Suppressor macrophage treated with lipopolysaccharide for 1 hour (primary cell): ENCODE measurements at places on chromosomes 4 and X.

DNA sequence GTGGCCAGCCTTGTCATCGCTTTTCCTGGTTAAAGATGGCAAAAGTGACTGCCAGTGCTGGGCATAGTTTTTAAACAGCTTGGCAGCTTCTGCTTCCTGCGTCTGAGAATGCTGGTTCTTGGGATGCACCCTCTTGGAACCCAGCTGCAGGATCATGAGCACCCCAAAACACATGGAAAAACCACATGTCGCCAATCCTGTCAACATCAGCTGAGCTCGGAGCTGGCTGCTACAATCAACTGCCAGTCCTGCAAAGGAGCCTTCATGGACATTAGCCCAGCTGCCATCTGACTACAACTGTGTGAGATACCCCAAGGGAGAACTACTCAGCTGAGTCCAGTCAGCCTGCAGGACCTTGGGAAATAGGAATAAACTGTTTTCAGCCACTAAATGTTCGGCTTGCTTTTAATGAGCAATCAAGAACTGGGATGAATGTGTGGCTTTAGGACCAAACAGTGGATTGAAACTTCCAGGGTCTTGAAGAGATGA is 31.0 kb downstream of the OSTC start:
- DNase-seq: no peak

- no peak for DNase-seq
Observed at GRCh38 chr4:54746218-54746617, 88.5 kb downstream of the KIT start.

GRCh38 chrX:45479835-45480422 is 279.3 kb upstream of the DIPK2B start:
- DNase-seq: no peak

GRCh38 chr4:111595456-111595855 is 549.8 kb upstream of the FAM241A start:
- no peak for DNase-seq

- DNase-seq: peak; percentile 61
Observed at GRCh38 chr4:107183155-107183774, 147.2 kb upstream of the DKK2 start.

DNA sequence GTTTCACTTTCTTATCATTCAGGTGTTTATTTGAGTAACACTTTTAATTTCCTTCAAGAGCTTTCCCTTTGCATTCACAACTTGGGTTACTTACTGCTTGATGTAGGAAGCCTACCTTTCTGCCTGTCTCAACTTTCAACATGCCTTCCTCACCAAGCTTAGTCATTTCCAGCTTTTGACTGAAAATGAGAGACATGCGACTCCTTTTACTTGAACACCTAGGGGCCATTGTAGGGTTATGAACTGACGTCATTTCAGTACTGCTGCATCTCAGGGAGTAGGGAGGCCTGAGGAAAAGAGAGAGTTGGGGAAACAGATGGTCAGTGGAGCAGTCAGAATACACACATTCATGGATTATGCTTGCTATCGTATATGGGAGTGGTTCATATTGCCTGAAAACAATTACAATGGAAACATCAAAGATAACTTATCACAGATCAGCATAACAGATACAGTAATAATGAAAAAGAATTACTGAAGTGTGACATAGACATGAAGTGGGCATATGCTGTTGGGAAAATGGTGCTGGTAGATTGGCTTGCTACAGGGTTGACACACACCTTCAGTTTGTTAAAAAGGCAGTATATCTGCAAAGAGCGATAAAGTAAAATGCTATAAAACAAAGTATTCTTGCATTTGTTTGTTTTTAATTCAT is 25.7 kb downstream of the USP53 start:
- DNase-seq: no peak

GRCh38 chr4:54741202-54741601 is 83.4 kb downstream of the KIT start:
- no peak for DNase-seq

DNA sequence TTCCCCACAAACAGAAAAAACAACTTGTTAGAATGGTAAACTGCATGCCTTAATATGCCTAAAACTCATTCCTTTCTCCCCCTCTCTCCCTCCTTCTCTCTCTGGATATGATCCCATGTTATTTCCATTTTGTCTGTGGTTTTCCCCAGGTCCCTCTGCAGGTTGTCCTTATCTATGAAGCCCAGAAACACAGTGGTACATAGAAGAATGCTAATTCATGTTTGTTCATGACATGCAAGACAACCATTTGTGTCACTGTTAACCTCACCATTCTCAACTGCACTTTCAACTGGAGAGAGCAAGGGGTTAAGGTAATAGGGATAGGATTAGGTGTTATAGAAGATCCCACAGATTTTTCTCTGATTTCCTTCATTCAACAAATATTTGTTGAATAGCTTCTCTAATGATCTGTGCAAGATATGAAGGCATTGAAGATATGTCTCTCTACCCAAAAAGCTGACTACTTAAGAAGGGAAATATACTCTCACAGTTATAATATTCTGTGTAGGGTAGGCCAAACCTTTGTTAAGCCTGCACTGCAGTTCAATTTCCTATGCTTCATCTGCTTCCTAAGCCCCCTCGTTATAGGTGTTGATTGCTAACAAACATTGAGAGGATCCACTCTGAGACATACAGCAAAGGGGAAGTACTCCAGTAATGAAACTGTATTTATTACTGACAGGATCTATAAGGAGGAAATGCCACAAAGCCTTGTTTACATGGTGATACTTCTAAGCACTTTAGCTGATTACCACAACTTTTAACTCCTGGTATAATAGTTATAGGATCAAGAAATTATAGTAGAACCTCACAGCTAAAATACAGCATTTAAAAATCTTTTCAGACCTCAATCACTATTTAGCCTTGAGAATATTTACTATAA is 96.1 kb downstream of the FRYL start:
- peak; percentile 43 for DNase-seq

DNA sequence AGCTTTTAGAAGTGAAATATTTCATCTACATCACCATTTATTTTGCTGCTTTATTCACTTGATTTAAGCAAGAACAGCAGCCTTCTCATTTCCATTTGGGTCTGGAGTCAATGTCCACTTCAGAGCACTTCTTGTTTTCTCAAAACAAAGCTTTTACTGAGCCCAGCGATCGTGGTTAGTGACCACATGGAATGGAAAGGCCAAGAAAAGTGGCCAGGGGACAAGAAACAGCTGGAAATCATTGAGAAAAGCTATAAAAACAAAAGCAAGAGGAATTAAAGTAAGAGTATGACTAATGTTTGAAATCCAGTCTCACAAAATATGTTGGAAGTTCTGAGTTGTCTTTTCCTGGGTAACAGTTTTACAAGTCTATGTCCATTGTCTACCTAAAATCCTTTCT is 328.4 kb upstream of the INTU start:
- DNase-seq: no peak

DNA sequence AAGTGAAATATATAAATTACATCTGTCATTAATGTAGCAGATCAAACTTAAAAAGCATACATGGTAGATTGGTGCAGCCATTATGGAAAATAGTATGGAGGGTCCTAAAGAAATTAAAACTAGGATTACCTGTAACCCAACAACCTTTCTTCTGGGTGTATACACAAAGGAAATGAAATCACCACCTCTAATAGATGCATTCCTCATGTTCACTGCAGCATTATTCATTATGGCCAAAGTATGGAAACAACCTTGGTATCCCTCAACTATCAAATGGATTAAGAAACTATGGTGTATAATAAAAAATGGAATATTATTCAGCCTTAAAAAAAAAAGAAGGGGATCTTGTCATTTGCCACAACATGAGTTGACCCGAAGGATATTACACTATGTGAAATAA is 13.7 kb downstream of the WDFY3 start:
- DNase-seq: no peak

- no peak for DNase-seq
Observed at GRCh38 chrX:140180585-140180984, 215.3 kb upstream of the CXorf66 start.

GRCh38 chrX:15567886-15568616 is 32.7 kb downstream of the ACE2 start:
- DNase-seq: no peak

DNA sequence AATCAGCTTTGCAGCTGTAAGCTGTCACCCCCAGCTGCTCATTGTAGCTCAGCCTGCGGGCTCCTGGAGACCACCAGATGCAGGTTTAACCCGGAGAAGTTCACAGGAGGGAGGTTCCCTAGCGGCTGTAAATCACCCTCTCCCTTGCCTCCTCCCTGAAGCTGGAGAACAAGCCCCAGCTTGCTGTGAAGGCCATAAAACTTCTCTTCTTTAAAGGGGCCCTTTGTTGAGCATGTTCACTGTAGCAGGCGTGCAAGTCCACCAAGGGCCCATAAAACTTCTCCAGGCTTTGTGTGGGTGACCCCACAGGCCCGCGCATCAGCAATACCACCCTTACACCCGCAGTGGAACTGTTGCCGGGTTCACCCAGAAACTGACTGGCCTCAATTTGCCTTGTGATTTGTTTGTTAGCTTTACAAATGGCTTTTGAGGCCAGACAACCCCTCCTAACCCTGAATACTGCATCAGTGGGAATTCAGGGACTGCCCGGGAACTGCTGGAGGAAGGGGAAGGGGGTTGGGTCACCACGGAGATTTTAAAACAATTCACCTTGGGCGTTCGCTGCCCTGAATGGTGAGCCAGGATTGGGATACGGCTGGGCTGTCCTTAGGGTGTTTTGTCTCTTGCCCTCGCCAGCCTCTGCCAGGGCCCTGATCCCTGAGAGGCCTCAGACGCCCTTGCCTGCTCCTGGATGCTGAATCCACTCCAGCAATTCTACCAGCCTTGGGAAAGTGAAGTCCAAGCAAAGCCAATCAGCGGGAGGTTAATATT is 49.5 kb upstream of the ATP6AP2 start:
- no peak for DNase-seq

- DNase-seq: no peak
Observed at GRCh38 chr4:136713140-136713539, 819.2 kb downstream of the PCDH18 start.

- DNase-seq: no peak
Observed at GRCh38 chrX:147403040-147403439, 508.7 kb upstream of the FMR1 start.

- DNase-seq: no peak
Observed at GRCh38 chrX:103347682-103348397, 8.5 kb upstream of the TCEAL9 start.

DNA sequence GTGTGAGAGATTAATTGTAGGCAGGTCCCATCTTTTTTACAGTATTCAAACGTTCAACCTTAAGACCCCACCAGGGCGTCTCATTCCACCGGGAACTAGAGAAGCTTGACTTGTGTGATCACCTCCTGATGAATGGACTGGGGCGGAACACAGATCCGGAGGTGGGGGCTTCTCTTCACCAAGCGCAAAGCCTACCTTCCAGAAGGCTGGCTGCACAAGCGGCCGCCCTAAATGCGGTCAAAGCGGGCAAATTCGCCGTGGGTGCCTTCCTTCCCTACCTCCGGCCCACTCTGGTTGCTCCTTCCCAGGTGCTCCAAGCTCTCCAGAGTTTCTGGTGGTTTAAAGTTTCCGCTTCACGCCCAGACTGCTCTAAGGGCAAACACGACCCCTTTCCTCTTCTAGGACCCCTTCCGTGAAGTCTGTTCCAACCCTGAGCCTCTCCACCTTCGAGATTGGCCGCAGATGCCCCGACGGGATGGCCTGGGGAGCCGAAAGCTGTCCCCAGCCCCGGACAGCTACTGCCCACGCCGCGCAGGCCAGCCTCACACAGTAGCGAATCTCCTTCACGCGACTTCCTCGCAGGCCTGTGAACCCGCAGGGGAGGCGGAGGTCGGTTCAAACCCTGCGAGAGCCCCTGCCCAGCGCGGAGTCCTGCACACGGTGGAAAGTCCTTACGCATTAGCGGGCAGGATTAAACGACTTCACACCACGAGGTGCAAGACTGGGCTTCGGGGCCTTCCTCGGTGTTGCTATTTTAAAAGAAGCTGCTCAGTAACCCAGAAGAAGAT is 1.6 kb upstream of the WWC2 start:
- DNase-seq: peak; percentile 22

DNA sequence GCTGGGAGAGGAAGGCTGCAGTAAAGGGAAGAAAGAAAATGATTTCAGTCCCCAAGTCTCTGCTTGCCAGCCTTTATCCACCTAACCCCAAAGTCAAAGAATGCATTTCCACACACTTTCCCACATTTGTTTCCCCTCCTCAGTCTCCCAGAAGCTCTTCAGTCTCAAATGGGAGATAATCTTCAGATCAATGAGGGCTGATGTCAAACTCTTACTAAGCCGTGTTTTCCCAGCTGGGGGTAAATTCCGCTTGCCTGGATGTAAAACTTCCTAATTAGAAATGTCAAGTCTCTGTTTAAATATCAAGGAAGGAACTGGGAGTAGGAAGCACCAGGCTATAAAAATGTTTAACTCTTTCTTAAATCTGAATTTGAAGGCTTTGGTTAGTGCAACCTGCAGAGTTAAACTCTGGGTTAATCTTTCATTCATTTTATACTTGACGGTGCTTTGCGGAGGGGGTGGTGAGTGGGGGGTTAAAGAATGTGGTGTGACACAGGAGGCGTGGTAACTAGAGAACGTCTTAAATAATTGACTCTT is 601.4 kb upstream of the ACTRT1 start:
- DNase-seq: no peak

DNA sequence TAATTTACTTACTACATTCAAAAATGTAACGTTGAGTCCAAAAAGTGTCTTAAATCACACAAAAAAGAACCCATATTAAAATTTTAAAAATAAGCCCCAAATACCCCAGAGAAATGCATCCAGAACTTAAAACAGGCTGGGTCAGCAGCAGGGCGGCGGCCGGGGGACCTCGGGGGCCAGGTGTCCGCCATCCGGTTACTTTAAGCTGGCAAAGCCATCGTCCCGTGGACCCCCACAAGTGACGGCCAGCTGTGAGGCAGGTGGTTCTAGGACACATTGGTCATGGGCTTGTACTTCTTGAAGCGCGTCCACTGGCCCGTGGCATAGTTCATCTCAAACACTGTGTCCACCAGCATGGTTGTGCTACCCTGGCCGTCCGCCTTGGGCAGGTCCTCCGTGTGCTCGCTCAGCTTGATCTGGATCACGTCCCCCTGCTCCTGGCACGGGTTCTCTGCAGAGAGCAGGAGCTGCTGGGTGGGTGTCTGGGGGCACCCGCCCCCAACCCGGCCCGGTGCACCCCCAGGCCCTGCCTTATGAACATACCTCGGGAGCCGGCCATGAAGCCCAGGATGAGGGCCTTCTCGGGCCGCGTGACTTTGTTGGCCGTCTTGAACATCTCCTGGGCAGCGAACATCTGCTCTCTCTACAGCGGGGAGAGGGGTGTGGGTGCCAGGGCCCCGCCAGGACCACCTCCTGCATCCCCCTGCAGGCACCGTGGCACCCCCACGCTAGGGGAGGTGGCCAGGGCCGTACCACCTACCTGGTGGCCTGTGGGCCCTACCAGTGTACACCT is 25.5 kb downstream of the NELFA start:
- DNase-seq: no peak

- DNase-seq: no peak
Observed at GRCh38 chrX:1412551-1413161, 20.7 kb upstream of the SLC25A6 start.

GRCh38 chrX:49059681-49060085 is 884 bp downstream of the CCDC120 start:
- DNase-seq: no peak

DNA sequence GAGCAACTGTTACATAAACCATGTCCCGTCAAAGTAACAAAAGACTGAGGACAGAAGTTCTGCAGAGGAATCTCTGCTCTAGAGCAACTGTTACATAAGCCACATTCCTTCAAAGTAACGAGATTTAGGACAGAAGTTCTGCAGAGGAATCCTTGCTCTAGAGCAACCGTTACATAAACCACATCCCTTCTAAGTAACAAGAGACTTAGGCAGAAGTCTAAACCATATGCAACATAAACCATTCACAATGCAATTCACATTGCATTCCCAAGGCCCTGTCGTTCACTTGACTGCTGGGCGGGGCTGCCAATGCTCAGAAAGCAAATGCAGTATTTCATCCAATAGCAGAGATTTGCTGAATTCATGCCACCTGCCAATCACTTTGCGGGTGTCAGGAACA is 124.4 kb upstream of the PUDP start:
- no peak for DNase-seq
